ENCODE measurements at places on chromosomes 12 and 14. TPM values are rescaled to one million over a fixed set of nuclear protein-coding genes. Genes with fewer than 3 reads are reported as not detected.

IL23A gene
- 5.6 TPM for total RNA-seq

LMNTD1 gene
- total RNA-seq: not detected

KRT73 gene
- total RNA-seq: not detected

CLEC2A gene
- total RNA-seq: not detected

KRT83 gene
- total RNA-seq: not detected

PROX2 gene
- total RNA-seq: not detected

PLEKHD1 gene
- total RNA-seq: 0.24 TPM

TAS2R9 gene
- total RNA-seq: not detected

PGF gene
- total RNA-seq: not detected

SSTR1 gene
- total RNA-seq: not detected

SINHCAF gene
- 153 TPM for total RNA-seq

DHH gene
- not detected for total RNA-seq

TAMALIN gene
- 47.6 TPM for total RNA-seq

RD3L gene
- not detected for total RNA-seq

AMDHD1 gene
- total RNA-seq: 0.61 TPM

EPS8 gene
- total RNA-seq: 0.89 TPM

RPGRIP1 gene
- total RNA-seq: not detected

AGAP2 gene
- total RNA-seq: 17.5 TPM

KRT2 gene
- not detected for total RNA-seq

- DNase-seq: no peak
These were observed 422.5 kb downstream of the BTG1 start for GRCh38 chr12:91723191-91723590.

GRCh38 chr12:13713556-13714410 lies 267.6 kb downstream of the GRIN2B start:
- no peak for DNase-seq

- no peak for DNase-seq
These were observed 143.5 kb downstream of the SCARB1 start for GRCh38 chr12:124720004-124720680.

DNA sequence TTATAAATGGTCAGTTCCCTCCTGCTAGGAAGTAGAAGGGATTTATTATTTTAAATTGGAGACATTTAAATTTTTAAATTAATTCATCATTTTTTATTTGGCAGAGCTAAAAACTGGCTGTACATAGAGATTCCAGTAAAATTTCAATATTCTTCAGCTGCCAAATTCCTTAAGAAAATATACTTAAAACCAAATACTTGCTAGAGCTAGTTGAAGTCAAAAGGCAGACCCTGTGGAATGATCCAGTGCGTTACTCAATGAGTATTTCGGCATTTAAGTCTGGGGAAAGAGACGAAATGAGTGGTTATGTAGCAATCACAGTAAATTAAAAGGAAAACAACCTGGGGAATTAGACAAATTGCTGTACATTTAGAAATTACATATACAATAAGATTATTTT lies 1104.7 kb downstream of the SLC6A15 start:
- no peak for DNase-seq

GRCh38 chr12:123787466-123787865 lies 25.4 kb downstream of the DNAH10 start:
- DNase-seq: no peak

DNA sequence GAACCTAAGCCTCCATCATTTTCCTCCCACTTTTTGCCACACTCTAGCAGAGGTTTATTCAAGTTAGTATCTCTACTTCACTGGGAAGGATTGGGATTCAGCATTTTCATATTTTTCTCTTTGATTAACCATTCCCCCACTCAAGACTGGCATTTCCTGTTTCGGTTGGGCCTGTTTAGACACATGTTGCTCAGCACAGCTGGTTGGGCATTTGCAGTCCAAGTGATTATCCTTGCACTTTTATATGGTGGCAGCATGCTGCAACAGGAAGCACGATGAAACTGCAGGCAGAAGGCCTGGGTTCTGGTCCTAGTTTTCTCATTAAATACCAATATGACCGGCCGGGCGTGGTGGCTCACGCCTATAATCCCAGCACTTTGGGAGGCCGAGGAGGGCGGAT lies 182.9 kb upstream of the GRIN2B start:
- DNase-seq: no peak

DNA sequence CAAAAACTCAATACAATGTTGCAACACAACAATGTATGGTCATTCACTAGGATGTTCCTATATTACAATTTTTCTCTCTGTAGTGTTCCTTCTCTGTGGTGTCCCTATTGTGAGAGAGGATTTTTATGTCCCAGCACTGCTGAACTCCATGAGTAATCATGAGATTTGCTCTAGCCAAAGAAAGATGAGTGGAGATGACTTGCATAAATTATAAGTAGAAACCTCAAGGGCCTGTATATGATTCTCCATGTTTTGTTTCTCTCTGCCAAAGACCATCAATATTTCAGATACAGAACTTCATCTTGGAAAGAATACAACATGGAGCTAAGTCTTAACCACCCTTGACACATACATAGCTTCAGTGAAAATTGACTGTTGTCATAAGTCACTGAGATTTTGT lies 579.1 kb downstream of the TMTC2 start:
- no peak for DNase-seq

DNA sequence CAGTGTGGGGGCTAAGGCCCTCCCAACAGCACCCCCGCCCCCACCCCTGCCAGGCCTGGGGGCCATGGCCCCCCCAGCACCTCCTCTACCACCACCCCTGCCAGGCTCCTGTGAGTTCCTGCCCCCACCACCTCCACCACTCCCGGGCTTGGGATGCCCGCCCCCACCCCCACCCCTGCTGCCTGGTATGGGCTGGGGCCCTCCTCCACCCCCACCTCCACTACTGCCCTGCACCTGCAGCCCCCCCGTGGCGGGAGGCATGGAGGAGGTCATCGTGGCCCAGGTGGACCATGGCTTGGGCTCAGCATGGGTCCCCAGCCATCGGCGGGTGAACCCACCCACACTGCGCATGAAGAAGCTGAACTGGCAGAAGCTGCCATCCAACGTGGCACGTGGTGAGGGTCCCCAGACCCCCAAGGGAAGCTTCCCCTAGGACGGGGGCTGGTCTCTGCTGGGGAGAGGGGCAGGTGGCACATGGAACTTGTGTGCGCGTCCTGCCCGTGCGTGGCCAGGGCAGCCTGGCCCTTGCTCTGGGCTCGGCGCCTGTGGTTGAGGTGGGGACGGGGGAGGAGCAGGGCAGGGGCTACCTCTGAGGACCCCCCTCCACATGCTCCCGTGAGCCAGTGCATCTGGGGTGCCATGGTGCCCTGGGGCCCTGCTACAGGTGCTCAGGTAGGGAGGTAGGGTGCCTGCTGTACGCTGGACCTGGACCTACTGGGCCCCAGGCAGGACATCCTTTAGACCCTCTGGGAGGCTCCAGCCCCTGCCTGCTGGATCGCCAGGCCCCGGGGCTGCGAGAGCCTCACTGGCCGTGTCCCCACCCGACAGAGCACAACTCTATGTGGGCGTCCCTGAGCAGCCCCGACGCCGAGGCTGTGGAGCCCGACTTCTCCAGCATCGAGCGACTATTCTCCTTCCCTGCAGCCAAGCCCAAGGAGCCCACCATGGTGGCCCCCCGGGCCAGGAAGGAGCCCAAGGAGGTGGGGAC lies 16.1 kb upstream of the ADSS1 start:
- DNase-seq: no peak

GRCh38 chr12:4191642-4192041 lies 81.9 kb upstream of the CCND2 start:
- no peak for DNase-seq

- DNase-seq: no peak
These were observed 49.2 kb upstream of the DICER1 start for GRCh38 chr14:95206534-95206933.

GRCh38 chr12:124390442-124391097 lies 95.7 kb downstream of the RFLNA start:
- DNase-seq: peak; percentile 44

GRCh38 chr12:132429946-132430643 lies 59.9 kb upstream of the FBRSL1 start:
- DNase-seq: peak; percentile 60

DNA sequence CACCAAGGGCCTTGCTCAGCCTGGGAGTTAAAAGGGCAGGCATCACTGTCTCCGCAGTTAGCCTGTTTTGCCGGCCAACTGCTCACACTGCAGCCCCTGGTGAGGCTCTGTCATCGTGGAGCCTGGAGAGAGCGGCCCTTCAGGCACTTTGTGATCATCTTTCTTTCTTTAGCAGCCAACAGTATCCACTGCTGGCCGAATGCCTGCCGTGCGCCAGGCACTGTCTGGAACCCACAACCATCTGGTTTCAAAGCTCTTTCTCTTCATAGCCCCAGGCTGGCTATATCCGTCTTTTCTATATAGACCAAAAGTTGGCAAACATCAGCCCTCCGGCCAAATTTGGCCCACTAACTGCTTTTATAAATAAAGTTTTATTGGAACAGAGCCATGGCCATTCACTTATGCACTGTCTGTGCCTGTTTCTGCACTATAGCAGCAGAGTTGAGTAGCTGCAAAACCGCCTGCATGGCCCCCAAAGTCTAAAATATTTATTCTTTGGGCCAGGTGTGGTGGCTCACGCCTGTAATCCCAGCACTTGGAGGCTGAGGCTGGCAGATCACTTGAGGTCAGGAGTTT lies 29.5 kb downstream of the SLC8B1 start:
- no peak for DNase-seq

- no peak for DNase-seq
These were observed 691.8 kb downstream of the TMEM121 start for GRCh38 chr14:106218174-106218573.

GRCh38 chr14:68574906-68575305 lies 218.0 kb downstream of the ZFP36L1 start:
- no peak for DNase-seq

DNA sequence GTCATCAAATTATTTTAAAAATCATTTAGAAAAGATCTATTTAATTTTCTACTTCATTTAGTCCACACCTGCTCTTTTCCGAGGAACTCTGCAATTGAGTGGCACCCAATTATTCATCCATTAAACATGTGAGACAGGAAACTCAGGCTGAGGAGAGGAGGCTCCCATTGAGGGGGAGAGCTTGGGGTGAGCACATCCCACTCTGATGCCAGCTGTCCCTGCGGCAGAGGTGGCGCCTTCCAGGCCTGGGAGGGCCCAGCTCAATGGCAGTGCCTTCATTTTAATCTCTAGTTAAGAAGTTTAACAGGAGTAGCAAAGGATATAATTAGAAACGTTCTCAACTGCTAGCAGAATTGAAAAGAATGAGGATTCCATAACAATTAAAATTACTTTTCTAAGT lies 92.0 kb downstream of the ITPR2 start:
- DNase-seq: no peak

- no peak for DNase-seq
These were observed 96.6 kb upstream of the SLC35F4 start for GRCh38 chr14:57962325-57963035.

GRCh38 chr14:69152181-69152901 lies 578 bp downstream of the DCAF5 start:
- DNase-seq: no peak

DNA sequence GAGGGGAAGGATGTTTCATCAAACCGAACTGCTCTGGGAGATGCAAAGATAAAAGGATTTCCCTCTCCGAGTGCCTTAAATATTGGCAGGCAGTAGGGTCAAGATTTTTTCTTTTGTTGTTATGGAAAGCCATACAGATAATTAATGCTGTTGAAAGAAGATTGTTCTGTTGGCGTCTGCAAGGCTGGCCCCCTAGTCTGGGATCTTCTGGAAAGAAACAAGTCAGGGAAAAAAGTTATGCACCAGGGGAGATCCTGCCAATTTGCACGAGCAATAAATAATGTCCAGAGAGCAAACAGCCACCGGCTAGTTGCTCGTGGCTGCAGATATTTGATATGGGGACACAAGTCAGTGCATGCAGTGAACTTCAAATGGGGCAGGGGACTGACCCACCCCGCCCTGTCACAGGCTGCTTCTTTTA lies 202.1 kb upstream of the MYL2 start:
- no peak for DNase-seq

- no peak for DNase-seq
These were observed 101.1 kb downstream of the BMP4 start for GRCh38 chr14:53855574-53855973.

GRCh38 chr12:116798719-116799118 lies 60.6 kb downstream of the RNFT2 start:
- DNase-seq: no peak

GRCh38 chr14:67263499-67264149 lies 22.4 kb downstream of the PALS1 start:
- DNase-seq: no peak

DNA sequence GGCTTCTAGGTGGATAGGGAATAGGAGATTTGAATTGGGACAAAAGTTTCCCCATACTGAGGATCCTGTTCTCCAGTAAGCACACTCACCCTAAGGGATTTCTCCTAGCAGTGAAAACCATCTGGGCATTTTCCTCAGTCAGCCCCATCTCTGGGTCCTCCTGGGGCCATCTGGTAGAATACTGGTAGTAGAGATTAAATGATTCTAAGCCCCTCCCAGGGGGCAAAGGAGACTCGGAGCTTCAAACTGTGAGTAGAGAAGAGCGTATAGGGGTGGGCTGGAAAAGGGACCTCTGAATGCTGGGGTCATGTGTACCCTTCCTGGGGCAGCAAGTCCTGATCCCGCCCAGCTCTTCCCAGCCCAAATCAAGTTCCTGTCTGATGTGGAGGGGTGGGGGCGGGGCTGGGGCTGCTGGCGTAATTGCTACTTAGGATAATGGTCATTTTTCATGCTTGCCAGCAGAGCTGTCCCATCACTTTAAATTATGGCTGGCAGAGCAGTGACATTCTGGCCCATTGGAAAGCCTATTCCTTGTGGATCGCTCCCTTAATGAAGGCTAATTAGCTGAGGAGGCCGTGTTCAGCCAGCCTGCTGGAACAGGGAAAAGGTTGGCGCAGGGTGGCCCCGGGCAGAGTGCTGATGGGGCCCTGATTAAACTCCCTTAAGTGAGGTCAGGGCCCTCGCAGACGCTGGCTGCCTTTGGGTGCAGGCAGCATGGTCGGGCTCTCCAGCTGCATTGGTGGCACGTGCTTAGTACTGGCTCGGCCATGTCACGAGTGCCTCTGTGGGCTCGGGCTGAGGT lies 127.8 kb downstream of the TSPAN9 start:
- DNase-seq: no peak

DNA sequence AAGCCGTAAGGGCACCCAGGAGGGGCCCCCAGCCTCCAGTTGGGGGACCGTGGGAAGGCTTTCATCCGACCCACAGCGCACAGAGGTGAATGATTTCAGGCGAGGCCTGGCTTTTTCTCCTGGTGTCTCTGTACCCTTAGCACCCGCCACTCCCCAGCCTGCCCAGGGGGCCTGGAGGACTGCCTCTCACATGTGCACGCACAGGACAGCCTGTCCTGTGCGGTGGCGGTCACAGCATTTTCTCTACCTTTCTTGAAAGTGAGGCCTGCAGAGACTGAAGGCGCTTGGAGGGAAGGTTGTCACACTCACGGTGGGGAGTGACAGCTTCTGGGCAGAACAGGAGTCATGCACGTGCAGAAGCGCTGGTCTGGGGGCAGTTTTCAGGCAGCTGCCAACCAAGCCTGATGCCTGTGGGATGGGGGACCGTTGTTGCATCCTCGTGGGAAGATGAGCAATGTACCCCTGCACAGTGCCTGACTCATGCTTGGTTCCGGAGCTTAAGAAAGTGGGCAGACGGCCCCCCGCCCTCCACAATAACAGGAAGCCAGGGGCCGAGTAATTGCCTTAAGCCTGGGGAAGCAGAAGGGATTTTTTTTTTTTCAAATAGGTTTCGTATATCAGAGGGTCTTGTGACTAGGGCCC lies 148.1 kb downstream of the TSPAN9 start:
- no peak for DNase-seq
